ENCODE measurements at places on chromosomes 4 and X.
A peak's percentile ranks its signal among the peaks of the same experiment; 100 is the strongest.

- DNase-seq, result no peak
These were observed 4.3 kb downstream of the OCIAD2 start for GRCh38 chr4:48902266-48902665.

- no peak for DNase-seq
These were observed 44.3 kb upstream of the PPP2R3B start for GRCh38 chrX:431056-431455.

- no peak for DNase-seq
These were observed 490.0 kb downstream of the CENPC start for GRCh38 chr4:67055319-67055718.

- no peak for DNase-seq
These were observed 448.6 kb upstream of the TECRL start for GRCh38 chr4:64857815-64858214.

- no peak for DNase-seq
These were observed 320.7 kb upstream of the CLNK start for GRCh38 chr4:11005300-11005699.

DNA sequence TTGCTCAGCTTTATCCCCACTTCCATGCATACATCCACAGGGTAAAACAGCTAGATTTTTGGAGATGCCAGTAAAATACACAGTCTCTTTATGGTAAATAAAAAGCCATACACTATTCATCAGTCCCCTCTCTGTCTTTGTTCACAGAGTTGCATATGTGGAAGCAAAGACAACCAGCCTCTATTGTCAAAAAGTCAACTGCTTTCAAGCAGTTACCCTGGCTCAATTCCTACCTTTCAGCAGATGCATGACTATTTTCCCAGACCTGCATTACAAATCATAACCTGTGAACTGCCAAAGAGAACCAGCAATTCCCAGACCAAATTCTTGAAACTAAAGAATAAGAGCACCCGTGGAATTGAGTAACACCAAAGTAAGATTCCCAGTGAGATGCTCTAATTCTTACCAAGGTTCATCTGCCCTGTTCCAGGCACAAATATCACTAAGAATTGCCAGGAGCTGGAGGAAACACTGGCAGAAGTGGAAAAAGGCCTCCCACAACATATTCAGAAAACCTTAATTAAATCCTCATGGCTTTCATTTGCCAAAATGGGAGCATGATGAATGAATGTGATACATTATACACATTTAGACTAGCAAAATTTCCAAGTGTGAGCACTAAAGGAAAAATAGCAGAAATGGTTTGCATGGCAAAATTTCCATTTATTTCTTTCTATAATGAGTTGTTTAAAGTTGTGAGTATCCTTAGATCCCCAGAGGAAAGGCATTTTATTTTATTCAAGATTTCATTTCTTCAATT lies 391.2 kb upstream of the ADGRL3 start:
- DNase-seq, result no peak

DNA sequence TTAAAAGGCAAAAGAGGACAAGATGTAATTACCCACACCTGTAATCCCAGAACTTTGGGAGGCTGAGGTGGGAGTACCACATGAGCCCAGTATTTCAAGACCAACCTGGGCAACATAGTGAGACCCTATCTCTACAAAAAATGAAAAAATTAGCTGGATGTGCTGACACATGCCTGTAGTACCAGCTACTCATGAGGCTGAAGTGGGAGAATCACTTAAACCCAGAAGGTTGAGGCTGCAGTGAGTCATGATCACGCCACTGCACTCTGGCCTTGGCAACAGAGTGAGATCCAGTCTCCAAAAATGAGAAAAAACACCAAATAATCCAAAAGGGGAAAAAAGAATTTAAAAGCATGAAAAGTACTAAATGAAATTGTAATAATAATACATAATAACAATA lies 30.8 kb downstream of the NR0B1 start:
- DNase-seq, result no peak

DNA sequence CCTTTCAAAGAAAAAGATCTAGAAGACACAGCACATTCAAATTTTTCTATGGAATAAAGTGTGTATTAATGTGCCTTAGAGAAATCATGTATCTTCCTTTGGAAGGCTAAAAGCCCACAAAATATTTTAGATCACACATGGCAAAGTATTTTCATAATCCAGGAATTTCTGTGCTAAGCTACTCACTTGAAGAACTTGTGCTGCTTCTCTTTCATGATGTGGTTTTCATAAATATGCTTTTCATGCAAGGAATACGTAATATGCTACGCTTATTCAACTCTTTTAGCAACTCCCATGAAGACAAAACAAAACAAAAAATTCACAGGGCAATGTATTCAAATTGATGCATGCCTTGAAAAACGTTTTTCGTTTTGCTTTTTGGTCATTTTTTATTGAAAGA lies 125.6 kb downstream of the ARHGAP24 start:
- DNase-seq, result no peak

DNA sequence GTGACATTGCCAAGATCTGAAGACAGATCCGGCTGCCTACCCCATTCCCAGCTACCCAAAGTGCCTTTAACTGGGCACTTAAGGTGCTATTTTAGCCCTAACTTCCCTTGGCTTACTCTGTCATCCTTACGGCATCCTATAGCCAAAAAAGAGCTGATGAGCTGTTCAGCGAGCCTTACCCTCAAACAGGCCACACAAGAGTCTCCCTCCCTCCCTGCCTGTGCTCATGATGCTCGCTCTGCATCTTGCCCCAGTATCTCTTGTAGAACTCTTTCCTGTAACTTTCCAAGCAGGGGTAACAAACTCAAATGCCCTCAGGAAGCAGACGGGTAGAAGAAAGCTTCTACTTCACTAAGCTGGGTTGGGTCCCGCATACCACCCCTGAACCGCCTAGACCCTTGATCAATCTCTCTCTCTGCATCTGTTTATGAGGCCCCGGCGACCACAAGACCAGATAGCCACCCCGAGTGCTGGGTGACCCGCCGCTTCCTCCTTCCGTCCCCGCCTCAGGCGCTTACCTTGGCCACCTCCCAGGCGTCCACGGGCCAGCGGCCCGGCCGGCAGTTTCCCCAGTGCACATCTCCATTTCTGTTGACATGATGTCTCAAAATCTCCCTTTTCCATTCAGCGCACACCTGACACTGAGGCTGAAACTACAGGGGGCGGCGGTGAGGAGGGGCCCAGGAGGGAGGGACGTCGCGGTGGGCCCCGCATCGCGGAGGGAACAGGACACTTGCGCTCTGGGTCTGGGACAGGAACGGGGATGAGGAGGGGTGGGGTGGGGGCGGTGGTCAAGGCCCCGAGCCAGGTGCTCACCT lies 663 bp downstream of the CXorf38 start:
- DNase-seq, result peak; percentile 62

DNA sequence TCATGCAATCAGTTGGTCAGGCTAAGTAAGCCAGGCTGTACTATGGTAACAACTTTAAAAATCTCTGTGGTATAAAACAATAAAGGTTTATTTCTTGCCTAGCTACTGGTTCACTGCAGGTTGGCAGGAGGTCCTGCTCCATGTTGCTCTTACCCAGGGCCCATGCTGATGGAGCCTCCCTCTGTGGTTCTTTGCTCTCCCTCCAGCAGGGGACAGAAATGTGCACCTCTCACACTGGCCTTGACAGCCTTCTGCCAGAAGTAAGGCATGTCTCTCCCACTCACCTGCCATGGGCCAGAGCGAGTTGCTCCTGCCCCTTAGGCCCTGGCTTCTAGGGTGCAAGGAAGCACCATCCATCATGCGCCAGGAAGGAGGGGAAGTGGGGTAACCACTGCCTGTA lies 31.1 kb downstream of the CLDN22 start:
- DNase-seq, result no peak

- DNase-seq, result no peak
These were observed 236.4 kb downstream of the PDGFC start for GRCh38 chr4:156734965-156735895.

- DNase-seq, result no peak
These were observed 49.2 kb upstream of the HDAC8 start for GRCh38 chrX:72621625-72622485.

DNA sequence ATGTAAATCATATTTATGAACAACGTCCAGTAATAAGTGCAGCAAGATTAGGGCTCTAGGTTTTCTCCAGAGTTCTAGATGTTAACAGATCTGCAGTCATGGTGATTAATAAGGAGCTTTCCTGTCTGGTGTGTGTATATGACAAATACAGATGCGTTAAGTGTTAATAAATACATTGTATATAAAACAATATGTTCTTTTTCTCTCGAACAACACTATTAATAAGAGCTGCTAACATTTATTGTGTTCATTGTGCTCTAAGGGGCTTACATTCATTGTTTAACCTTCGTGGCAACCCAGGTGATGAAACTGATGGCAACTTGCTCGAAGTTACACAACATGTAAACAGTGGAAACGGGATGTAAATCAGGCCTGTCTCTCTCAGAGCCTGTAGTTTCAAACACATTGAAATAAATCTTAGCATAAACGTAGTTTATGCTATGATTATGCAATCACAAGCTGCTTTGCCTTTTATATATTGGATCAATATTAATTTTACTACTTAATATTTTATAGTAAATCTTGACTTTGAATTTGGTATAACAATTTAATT lies 547 bp upstream of the CLGN start:
- DNase-seq, result no peak

DNA sequence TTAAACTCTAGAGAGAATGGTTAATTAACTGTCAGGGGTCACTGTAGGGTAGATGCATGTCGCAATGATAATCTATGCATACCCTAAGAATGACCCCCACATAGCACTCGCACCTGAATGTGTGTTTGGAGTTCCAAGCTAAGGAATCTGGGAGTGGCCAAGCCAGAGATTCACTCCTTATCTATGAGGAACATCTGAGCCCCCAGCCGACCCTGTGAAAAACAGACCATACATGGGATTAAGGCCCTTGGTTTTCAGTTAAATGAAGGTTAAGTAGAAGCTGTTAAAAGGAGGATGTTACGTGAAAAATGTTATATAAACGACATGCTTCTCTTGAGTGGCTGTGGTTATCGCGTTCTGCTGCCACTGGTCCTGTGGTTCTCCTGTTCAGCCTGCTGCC lies 147.2 kb downstream of the RELL1 start:
- DNase-seq, result no peak

- peak; percentile 24 for DNase-seq
These were observed 53.1 kb downstream of the CCNI start for GRCh38 chr4:77022560-77023179.

DNA sequence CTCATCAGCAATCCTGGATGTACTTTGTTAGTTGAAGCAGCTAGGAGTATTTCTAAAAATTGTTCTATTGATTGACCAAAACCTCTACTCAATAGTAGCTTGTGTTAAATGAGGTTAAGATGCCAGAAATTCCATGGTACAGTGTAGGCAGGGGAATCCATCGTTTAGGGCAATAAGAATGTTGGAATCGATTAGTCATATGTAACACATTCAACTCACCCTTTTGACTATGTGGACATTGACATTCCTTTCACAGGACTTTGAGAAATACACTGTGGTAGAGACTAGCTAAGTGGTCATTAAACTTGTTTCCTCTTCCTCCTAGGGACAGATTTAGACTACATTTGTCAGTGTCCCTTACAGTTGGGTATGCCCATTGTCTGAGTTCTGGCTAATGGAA lies 40.2 kb downstream of the KDM5C start:
- DNase-seq, result no peak

DNA sequence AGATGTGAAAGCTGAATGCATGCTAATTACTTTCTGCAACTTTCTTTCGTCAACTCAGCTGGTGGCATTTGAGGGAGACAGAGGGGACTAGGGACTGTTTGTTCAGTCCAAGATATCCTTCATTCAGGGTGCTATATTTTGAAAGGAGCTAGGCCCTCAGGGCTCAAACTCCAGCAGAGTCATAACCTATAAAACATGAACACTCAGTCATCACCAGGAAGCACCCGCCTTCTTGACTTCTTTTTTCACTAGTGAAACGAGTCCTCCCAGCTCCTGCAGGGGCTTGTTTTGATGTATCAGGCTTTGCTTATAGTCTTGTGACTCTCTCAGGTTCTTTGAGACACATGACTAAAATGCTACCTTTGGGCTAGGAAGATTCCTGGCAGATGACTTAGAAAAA lies 230.6 kb downstream of the PCDH7 start:
- no peak for DNase-seq

- DNase-seq, result peak; percentile 35
These were observed 51.1 kb downstream of the TMEM156 start for GRCh38 chr4:38980903-38981676.

DNA sequence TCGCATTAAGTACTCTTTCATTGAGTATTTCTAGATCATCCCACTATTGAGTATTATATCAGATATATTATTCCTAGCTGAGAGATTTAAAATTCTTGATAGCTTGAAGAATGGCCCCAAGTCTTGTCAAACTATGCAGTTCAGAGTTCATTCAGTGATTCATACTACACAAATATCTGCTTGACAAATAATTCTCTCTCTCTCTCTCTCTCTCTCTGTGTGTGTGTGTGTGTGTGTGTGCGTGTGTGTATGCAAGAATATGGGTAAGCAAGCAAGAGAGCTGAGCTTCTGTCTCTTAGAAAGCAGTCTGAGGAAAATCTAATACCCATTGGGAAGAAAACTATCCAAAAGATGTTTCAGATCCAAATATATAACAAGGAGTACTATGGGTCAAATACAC lies 142.0 kb downstream of the SLC10A7 start:
- no peak for DNase-seq

All from SK-N-SH (cell line).